NCI-H2171 (cell line): ENCODE measurements at places on chromosomes 3 and 15.

- no peak for DNase-seq
Measured at GRCh38 chr3:72042397-72043203, 257.7 kb upstream of the PROK2 start.

DNA sequence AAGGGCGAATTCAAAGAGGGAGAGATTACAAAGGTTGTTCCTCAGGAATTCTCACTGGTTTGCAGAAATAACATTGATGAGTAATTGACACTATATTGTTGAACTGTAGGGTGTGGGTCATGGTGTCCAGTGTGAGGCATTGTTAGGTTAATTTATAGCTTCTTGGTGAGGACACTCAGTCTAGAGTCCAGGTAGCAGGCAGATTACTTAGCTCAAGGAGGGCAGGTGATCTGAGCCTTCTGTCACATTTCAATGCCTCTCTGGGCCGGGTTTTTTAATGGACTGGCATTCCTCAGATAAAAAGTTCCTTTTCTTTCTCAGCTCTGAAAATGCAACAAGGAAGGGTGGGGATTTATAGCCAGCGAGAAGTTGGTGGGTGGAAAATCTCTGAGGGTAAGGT lies 194.2 kb upstream of the PROK2 start:
- no peak for DNase-seq

DNA sequence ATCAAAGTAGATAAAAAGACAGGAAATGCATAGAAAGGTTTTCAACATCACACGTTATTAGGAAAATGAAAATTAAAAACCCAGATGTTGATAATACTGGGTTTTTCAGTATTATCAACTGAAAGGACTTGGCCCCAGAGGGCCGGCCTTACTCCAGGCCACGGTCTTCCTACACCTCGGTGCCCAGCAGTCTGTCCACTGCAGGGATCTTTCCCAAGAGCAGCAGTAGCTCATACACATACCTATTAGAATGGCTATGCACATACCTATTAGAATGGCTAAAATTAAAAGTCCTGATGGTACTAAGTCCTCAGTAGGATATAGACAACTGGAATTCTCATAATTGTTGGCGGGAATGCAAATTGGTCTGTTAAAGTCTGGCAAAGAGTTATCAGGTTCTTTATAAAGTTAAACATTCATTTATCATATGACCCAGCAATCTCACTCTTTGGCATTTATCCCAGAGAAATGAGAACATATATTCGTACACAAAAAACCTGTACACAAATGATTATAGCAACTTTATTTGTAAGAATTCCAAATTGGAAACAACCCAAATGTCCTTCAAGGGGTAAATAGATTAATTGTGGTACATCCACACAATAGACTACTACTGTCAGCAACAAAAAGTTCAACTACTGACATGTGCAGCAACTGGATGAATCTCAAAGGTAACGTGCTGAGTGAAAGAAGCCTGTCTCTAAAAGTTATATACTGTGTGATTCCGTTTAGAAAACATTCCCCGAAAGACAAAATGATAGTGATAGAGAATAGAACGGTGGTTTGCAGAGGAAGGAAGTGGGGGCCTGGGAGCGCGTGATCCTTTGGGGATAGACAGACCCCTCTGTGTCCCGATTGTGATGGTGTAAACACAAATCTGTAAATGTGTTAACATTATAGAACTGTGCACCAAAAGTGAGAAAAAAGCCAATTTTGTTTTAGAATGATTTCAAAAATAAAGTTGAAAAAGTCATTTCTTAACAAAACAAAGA lies 62.3 kb downstream of the MCTP2 start:
- DNase-seq: no peak

- DNase-seq: no peak
Measured at GRCh38 chr15:50879016-50879617, 29.4 kb upstream of the AP4E1 start.

DNA sequence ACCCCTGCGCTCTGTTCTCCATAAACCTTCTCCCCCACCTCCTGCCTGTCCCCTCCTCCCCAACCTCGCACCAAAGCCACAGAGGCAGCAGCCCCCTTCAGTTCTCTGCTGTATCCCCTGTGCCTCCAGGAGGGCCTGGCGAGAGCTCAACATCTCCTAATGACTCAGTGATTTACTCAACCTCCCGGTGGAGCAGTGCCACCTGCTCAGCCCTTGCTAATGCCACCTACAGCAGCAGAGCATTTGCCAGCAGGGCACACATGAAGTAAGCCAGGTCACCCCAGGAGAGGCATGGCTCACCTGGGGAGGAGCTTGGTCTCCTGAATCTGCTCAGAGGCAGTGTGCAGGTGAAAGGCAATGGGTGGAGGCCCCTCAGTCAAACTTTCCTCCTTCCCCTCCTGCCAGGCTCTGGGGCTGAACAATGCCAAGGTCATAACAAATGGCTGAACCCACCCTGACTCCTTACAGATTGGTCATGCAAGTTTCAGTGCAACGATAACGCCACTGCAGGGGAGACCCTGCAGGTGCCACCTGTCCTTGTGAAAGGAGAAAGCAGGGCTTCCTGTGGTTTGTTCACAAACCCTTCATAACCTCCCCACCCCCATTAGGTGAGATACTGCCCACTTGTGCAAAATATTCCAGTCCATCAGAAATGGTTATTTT lies 19.8 kb downstream of the TRPM1 start:
- DNase-seq: no peak

DNA sequence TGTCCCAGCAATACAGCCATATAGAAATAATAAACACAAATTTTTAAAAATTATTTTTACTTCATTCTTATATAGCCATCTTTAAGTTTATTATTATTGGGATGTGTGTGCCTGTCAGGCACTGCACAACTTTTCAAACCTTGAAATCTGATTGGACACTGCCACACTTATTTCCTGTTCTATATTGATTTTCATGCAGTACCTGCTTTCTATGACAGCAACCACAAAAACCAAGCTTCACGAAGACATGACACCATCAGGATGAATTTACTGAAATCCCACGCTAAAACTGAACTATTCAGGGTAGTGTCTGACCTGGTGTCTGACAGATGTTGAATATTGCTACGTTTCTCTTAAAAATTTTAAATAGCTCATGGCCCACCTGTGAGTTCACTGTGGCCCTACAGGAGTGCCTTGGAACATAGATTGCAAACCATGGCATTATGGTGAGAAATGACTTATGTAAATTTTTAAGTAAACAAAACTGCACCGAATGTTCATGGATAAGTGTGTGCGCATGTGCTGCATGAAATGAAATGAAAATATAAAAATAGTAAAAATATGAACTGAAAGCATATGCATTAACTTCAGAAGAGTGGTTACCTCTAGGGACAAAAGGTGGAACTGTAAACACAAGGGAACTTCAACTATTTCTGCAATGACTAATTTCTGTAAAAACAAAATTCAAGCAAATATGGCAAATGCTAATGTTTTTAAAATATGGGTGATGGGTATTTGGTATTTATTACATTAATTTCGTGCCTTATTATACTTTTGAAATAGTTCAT lies 152.3 kb downstream of the ZBTB20 start:
- DNase-seq: no peak

DNA sequence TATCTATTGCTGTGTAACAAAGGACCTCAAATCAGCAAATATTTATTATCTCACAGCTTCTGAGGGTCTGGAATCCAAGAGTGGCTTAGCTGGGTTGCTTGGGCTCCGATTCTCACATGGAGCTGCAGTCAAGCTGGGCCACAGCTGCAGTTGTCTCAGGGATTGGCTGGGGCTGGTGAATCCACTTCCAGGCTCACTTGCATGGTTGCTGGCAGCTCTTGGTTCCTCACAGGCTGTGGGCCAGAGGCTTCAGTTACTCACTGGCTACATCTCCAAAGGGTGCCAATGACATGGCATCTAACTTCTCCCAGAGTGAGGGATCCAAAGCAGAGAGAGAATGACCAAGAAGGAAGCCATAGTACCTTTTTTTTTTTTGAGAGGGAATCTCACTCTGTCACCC lies 13.9 kb upstream of the SYNM start:
- DNase-seq: no peak

DNA sequence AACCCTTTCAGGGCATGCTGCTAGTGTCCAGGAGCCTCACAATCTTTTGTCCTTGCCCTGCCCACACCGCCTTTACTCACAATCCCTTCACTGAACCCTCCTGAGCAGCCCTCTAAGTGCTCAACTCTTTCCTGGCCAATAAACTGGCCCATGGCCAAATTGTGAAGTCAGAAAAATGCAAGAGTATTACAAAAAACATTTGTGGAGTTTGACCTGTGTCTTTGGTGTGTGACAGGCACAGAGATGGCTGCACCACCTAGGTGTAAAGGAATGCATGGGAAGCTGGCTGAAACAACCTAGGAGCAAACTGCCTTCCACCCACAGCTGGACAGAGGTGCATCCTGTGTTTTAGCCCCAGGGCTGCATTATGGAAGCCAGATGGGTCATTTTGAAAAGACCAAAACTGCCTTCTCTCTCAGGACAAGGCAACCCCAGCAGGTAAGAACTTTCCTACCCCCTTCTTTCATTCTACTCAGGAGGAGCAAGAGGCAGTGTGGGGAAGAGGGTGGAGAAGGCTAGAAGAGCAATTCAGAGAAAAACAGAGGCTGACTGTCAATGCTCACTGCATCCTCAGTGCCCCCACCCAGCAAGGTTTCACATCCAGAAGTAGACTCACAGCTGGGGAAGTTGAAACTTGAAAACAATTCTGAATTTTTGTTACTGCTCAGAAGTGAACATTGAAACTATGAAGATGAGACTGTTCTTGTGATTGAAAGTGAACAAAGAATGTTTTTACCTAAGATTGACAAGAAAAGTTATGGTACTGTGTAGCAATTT lies 78.6 kb downstream of the TRIM42 start:
- no peak for DNase-seq

DNA sequence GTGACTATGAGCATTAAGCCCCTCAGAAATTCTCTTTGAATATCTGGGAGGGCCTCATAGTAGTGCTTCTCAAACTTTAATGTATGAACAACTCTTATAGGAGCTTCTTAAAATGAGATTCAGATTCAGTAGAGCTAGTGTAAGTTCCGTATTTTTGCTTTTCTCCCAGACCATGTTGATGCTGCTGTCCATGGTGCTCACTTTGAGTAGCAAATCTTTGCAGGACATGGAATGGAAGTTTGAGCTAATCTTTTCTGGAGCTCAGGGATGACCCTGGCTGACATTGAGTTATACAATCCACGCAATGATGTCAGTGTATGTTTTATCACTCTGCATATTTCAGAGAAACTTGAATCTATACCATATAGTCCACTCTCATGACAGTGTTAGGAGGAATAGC lies 134.2 kb downstream of the OTOL1 start:
- DNase-seq: no peak

DNA sequence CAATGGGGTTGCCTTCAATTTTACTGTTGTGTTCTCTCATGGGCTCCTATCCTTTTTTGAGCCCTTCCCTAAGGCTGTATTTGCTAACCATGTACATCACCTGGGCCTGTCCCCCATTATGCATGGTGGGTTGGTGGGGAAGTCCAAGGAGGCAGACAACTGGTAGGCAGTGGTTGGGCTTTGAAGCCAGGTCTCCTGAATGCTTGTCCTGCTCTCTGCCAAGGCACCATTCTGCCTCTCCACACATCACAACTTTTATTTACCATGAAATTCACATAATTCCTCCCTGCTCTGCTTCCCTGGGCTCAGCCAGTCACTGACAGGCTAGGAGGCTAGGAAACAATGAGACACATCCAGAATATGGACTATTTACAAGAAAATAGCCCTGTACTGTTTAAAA lies 41.0 kb upstream of the COPB2 start:
- no peak for DNase-seq

DNA sequence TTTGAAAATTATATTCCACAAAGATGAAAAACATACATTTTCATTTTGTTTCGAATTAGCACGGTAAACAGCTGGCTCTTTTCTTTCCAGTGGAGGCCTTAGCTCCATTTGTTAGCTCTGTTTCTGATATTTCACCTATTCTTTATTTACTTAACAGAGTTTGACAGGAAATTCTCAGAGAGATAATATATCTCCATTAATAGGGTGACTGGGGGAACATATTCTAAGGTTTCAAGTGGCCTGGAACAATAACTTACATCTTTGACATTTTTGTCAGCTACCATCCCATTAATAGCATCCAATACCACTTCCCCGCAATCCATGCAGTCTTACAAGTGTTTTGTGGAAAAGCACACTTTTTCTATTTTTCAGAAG lies 577.6 kb upstream of the MDFIC2 start:
- DNase-seq: no peak

DNA sequence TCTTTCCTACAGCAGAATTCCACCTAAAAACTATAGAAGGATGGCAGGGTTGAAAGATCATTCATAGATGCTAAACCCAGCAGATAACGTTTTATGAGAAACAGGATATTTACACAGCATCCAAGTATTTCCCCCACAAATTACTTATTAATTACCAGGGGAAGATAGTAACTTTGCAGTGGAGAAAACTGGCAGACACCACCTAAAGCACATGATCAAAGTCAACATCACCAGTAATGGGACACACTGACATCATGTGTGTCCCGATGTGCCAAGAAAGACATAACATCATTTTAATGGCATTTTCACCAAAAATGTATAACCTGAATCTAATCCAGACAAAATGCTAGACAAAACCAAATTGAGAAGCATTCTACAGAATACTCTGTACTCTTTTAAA lies 220.4 kb upstream of the THBS1 start:
- DNase-seq: no peak

DNA sequence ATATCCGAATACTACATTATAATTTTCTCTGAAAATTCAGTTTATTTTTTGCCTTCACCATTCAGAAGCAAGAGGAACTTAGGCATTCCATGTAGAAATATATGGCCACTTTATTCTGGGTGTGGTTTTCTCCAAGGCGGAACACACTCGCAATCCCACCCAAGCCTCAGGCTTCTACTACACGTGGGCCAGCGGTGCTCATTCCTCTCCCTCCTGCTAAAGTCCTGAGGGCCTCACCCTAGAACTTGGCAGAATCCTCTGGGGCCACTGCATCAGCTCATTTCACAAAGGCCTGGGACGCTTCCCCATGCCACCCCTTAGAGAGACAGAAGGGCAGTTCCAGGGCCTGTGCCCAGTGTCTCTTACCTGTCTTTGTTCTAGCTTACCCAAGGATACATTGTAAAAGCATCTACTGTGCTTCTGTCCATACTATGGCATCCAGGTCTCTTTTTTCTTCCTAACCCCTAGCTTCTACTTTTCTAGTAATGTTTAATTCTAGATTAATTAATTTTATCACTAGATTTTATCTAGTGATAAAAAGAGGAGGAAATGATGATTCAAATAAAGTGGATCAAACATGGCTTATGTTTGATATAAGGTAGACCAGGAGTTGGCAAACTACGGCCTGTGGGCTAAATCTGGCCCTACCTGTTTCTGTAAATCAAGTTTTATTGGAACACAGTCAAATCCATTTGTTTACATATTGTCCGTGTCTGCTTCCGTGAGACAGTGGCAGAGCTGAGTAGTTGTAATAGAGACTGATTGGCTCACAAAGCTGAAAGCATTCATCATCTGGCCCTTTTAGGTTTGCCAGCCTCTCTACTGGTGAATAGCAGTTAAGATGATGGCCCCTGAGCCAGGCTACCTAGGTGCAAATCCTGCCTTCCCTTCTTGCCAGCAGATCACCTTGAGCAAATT lies 29.8 kb downstream of the LARS2 start:
- no peak for DNase-seq

DNA sequence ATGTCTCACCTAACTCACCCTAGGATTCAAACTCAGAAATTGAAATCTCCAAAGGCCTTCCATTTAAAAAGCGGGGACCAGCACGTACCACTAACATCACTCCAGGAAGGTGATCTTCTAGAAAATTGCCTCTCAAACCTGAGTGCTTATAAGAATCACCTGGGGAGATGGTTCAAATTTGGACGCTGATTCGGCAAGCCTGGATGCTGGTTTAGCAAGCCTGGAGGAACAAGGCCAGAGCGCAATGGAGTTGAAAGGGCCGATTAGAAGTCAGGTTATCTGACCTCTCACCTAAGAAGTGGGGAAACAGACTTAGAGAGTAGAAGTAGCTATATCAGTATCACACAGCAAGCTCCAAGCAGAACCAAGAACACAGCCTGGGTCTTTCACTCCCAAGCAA lies 68.2 kb downstream of the SSUH2 start:
- DNase-seq: no peak
